Cardiac ventricle fibroblast (primary cell): ENCODE measurements at places on chromosomes 6 and 20. TPM values are rescaled to one million over a fixed set of nuclear protein-coding genes. Genes with fewer than 3 reads are reported as not detected.

Gene RGS19
- total RNA-seq, result 8.2 and 11.9 TPM in 2 replicates

Gene CGA
- not detected in 2 replicates for total RNA-seq

Gene C4B
- 25.2 and 46.6 TPM in 2 replicates for total RNA-seq

Gene TOMM6
- 148 TPM in 2 replicates for total RNA-seq

Gene PPP1R3G
- 2.6 and 3.0 TPM in 2 replicates for total RNA-seq
